SJSA1 (cell line): ENCODE measurements at places on chromosomes 5 and 9. TPM values are rescaled to one million over a fixed set of nuclear protein-coding genes. Genes with fewer than 3 reads are reported as not detected.

- 0 out of 2 replicates have a peak, but pooled peaks cover 3% of the 10 kb centered on the region for H3K27me3 ChIP-seq
- no peak overlapping the region for H3K27ac ChIP-seq
- no peak for DNase-seq
- H3K36me3 ChIP-seq = no peaks in the 10 kb centered on the region
These were observed 446.8 kb upstream of the CDH18 start for GRCh38 chr5:20434786-20435185.

DNA sequence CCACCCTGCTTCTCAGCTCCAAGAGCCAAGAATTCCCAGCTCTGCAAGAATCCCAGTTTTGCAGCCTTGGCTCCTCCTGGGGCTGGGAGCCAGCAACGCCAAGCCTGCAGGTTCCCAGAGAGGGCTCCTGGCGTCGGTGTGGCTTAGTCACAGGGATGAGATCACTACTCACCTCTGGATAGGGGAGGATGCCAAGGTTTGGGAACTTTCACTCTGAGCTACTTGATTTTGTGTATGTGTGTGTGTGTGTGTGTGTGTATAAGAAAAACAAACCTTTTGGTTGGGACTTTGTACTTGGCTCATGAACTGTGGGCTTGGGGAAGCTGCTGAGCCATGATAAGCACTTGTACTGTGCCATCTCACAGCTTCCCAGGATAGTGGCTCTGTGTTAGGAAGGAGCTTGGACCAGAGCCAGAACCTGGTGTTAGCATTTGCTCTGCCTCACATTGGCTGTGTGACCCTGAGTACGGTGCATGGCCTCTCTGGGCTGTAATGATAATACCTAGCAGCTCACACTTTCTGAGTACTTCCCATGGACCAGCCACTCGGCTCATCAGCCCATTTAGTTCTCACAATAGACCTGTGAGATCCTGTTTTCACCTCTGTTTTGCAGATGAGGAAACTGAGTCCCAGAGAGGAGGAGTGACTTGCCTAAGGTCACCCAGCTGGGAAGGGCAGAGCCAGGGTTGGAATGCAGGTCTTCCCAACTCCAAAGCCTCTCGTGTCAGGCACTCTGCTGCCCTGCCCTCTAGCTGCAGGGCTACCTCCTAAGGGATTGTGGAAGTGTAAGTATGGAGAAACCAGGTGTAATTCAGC, 41.4 kb upstream of the DAB2IP start:
- no peaks in the 10 kb centered on the region for H3K4me1 ChIP-seq
- H3K27me3 ChIP-seq = no peaks in the 10 kb centered on the region
- no peak overlapping the region for H3K27ac ChIP-seq
- no peaks in the 10 kb centered on the region for H3K36me3 ChIP-seq
- H3K4me3 ChIP-seq = no peak overlapping the region
- no peak for DNase-seq

- no peak overlapping the region for H3K27ac ChIP-seq
- H3K36me3 ChIP-seq = no peaks in the 10 kb centered on the region
- no peak for DNase-seq
- no peak overlapping the region for H3K4me3 ChIP-seq
- H3K27me3 ChIP-seq = no peaks in the 10 kb centered on the region
- peaks cover 44% of the 10 kb centered on the region for H3K4me1 ChIP-seq
These were observed 282.2 kb downstream of the SEMA5A start for GRCh38 chr5:9263656-9264055.

GRCh38 chr5:177552839-177553455, 1.4 kb downstream of the FAM193B start:
- no peak overlapping the region for H3K27ac ChIP-seq
- H3K27me3 ChIP-seq = no peaks in the 10 kb centered on the region
- peaks cover 15% of the 10 kb centered on the region for H3K4me1 ChIP-seq
- H3K36me3 ChIP-seq = peaks cover 34% of the 10 kb centered on the region
- peak overlapping the region; percentile 83 for H3K4me3 ChIP-seq

Gene S100Z
- total RNA-seq = 0.55 TPM in 1 of 2 replicates, not detected in the other
